ENCODE measurements at places on chromosomes 5 and 9. TPM values are rescaled to one million over a fixed set of nuclear protein-coding genes. Genes with fewer than 3 reads are reported as not detected.

- DNase-seq = no peak
Observed at GRCh38 chr9:77221431-77221830, 44.1 kb downstream of the VPS13A start.

DNA sequence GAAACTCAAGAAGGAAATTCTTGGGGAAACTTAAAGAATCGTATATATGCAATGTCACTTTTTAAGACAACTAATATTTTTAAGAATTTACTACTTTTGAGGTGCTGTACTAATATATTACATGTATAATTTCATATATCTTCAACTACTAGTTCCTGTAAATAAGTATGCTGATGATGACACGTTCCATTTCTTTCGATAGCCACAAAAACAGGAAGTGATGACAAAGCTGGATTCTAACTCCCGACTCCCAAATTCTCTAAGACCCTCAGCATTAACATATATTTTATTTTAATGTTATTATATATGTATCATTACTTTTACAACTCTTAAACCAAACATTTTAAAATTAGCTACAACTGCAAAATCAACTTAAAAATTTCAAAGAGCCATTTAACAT lies 74.8 kb downstream of the STK32A start:
- no peak for DNase-seq

DNA sequence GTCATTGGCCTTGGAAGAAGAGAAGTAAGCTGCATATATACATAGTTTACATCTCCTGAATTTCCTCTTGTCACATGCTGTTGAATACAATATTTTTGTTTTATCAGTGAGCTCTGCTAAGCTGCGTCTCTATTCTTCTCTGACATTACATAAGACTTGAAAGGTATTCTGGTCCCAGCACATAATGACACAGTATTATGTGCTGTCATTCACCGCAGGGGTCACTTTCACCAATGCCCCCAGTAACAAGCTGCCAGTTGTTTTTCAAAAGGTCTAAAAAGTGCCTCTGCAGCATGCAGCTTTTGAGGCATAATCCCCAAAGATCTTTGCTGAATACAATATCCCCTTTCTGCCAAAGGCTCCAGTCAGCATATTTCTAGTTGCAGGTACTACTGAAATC lies 349.0 kb upstream of the FAM174A start:
- no peak for DNase-seq

- DNase-seq = peak; percentile 71
Observed at GRCh38 chr9:38318759-38319495, 73.6 kb upstream of the ALDH1B1 start.

DNA sequence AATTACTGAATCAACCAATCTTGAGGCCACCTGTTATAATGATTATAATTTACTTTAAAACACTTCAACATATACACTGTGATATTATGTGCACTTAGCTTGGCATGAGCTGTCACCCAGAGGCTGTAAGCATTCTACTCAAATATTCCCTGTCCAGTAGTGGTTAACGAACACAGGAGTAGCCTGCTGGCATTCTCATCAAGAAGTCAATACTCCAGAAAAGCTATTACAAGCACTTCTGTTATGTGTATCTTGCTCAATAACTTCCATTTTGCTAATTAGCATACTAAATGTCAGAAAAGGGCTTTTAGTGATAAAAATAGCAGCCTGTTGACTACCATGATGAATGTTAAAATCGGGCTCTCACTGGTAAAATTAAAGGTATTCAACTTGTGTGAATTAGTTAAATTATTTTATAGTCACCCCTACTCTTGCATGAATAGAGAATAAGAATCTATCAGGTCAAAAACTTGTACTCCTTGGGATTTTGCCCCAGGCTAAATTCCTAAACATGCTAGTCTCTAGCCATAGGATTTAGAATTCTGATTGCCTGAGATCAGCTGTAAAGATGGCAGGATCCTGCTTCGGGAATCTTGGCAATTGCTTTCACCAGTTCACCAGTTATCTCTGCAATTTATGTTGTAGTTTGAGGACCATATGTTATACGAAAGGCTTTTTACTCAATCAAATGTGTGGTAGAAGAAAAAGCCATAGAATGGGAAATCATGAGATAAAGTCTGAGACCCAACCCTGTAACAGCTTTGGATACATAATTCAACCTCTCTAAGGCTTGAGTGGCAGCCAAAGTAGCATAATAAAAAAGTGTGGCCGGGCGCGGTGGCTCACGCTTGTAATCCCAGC lies 43.4 kb upstream of the PAM start:
- no peak for DNase-seq

- DNase-seq = no peak
Observed at GRCh38 chr5:73188764-73189531, 16.0 kb downstream of the TMEM174 start.

- no peak for DNase-seq
Observed at GRCh38 chr5:178674334-178674733, 47.5 kb upstream of the CLK4 start.

GRCh38 chr9:87029905-87030304 lies 82.6 kb upstream of the GAS1 start:
- DNase-seq = no peak

GRCh38 chr5:96885518-96886338 lies 9.4 kb downstream of the ERAP2 start:
- no peak for DNase-seq

GRCh38 chr9:38662763-38663593 lies 42.6 kb upstream of the ANKRD18A start:
- DNase-seq = no peak

DNA sequence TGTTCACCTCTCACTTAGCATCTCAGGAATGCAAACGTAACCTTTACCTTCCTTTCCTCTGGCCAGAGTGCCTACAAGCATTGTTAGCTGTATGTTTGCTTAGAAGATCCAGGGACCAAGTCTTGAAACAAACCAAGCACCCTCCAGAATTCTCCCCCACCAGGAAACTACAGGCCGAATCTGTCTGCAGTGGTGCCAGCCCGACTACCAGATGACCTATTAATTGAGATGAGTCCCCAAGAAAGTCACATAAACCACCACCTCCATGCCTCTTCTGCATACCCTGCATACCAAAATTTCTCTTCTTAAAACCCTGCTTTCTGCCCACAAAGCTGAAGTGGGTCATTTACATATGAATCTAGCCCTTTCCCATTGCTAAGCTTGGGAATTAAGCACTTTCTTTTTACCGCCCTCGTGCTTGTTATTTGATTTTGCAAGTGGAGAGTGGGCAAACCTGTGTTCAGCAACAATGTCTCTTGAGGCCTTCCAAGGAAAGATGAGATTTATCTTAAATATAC lies 1239.1 kb downstream of the CDH12 start:
- DNase-seq = no peak

- DNase-seq = no peak
Observed at GRCh38 chr9:37010180-37010579, 23.9 kb downstream of the PAX5 start.

- peak; percentile 66 for DNase-seq
Observed at GRCh38 chr5:135986891-135987401, 32.2 kb upstream of the LECT2 start.

- DNase-seq = no peak
Observed at GRCh38 chr9:119026120-119026519, 343.1 kb downstream of the BRINP1 start.

- DNase-seq = no peak
Observed at GRCh38 chr5:50435168-50435567, 5.9 kb downstream of the EMB start.

DNA sequence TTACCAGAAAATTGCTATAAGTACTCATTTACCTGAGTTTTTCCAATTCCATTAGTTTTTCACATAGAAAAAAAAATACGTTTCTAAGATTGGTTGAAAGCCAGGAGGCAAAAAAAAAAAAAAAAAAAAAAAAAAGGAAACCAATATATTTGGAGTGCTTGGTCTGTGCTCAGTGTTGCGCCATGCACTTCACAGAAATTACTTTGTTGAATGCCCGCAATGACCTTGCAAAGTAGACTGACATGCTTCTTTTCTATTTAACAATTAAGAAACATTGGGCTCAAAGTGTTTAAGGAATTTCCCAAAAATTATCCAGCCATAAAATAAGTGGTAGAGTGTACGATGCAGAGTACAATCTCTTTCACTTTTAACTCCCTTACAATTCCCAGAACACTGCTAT lies 65.2 kb upstream of the PAPPA start:
- DNase-seq = no peak

DNA sequence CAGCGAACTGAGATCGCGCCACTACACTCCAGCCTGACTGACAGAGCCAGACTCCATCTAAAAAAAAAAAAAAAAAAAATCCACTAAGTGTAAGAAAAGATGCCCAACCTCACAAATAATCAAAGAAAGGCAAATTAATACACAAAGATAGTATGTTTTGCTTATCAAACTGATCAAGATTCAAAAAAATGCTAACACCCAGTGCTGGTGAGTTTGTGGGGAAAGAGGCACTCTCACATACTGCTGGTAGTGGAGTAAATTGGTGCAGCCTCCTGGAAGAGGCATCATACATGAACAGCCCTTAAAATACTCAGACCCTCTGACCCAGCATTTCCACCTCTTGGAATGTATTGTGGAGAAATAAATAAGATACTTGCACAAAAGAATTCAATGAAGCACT lies 70.2 kb upstream of the LMX1B start:
- no peak for DNase-seq

DNA sequence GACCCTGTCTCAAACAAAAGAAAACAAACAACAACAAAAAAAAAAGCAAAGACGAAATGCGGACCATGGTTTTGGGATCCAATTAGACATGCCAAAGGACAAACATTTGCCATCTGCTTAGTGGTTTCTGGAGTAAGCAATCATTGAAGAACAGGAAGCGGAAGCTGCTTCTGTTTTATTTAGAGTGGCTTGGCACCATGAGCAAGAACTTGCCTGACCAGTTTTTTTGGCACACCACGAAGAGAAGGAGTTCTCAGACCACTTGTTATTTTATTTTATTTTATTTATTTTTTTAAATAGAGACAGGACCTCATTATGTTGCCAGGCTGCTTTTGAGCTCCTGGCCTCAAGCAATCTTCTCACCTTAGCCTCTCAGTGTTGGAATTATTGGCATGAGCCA lies 17.0 kb downstream of the BTF3 start:
- DNase-seq = peak; percentile 78

DNA sequence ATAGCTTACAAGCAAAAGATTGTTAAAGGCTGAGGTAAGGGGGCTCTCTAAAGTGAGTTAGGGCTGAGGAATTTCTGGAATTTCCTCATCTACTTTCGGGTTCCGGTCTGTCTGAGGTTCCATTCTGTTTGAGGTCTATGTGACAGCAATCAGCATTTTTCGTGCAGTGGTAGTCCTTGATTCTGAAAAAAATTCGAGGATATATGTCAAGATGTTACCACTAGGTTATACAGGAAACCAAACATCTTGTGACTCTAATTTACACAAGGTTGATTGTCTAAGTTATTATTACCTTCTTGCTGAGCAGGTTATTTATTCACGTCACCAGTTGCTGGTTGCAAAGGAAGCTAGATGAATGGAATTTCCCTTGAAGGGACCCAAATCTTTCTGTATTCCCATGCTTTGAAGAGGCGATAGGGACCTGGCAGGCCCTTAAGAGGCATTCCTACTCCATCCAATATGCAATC lies 35.2 kb downstream of the RLN2 start:
- DNase-seq = no peak

DNA sequence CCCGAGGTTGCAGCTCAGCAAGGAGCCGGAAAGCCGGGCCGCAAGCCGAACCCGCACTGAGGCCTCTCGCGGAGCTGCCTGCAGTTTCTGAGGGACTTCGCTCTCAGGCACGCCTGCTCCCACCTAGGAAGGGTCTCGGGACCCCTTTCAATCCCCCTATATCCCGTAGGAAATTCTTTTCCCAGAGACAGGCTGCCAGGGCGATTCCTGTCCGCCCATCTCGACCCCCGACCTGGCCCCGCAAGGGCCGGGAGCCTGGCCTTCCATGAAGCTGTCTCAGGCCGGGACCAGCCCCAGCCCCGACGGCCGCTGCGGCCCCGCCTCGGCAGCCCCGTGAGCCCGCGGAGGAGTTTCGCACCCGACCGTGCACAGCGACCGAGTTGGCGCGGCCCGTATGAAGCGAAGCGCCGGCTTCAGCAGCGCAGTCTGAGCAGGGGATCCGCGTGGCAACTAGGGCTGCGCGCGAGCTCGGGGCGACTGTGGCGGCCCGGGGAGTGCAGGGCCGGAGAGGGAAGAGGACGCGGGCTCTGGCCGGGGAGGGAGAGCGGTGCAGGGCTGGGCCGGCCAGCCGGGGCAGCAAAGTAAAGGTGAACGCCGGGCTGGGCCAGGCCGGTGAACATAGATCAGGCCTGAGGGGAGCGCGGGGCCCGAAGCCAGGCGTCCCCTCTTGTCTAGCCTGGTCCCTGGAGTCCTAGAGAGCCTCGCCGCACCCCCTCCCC lies 977 bp upstream of the PRDM12 start:
- DNase-seq = peak; percentile 28

DNA sequence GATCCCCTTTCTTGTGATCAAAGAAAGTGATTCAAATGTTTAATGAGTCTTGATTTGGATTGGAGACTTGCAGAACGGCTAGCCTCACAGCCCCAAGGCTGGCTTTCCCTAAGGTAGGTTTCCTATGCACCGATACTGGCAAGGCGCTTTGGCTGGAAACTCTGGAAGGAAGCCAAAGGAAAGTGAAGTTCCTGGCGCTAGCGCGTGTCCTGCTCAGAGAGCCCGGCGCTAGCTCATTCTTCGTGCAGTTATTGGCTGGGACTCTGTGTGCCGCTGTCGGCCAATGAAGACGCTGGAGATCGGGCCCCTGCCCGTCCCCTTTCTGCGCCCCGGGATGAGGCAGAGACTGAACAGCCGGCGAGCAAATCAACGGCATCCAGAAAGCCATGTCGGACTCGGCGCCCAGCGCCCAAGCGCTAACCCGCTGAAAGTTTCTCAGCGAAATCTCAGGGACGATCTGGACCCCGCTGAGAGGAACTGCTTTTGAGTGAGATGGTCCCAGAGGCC lies at the start of gene PCDHGC3:
PCDHGC3 (plus strand) TSS at position 342 of the 507 bp plus-strand sequence; CDS start at position 493, 151 bp downstream.
- DNase-seq = peak; percentile 96

DAB2IP gene
- 59.1 TPM for total RNA-seq

STK32A gene
- 29.7 TPM for total RNA-seq

PCDHA4 gene
- total RNA-seq = 1.3 TPM

FCN2 gene
- total RNA-seq = not detected

PCDHGA3 gene
- 6.7 TPM for total RNA-seq

ADAMTS6 gene
- total RNA-seq = 24.8 TPM

SLC34A3 gene
- total RNA-seq = not detected

TXN gene
- total RNA-seq = 156 TPM

PCA3 gene
- not detected for total RNA-seq

SGCD gene
- 0.58 TPM for total RNA-seq

KCNV2 gene
- not detected for total RNA-seq

WDR38 gene
- total RNA-seq = not detected

FGF1 gene
- 3.5 TPM for total RNA-seq

UBE2R2 gene
- 117 TPM for total RNA-seq
